ENCODE measurements at places on chromosomes 13 and 19. TPM values are rescaled to one million over a fixed set of nuclear protein-coding genes. Genes with fewer than 3 reads are reported as not detected.
A peak's percentile ranks its signal among the peaks of the same experiment; 100 is the strongest.

- no peak for DNase-seq
Observed at GRCh38 chr13:112246731-112247470, 129.3 kb upstream of the SPACA7 start.

The ZNF610 gene
- total RNA-seq: 1.1 TPM

- DNase-seq: no peak
Observed at GRCh38 chr13:46289260-46289955, 77.7 kb downstream of the LRRC63 start.

The ZSCAN1 gene
- not detected for total RNA-seq

- no peak for DNase-seq
Observed at GRCh38 chr19:31962561-31962996, 382.8 kb upstream of the ZNF507 start.

The DACH1 gene
- not detected for total RNA-seq

- DNase-seq: no peak
Observed at GRCh38 chr19:41452584-41453275, 9.8 kb downstream of the ERICH4 start.

DNA sequence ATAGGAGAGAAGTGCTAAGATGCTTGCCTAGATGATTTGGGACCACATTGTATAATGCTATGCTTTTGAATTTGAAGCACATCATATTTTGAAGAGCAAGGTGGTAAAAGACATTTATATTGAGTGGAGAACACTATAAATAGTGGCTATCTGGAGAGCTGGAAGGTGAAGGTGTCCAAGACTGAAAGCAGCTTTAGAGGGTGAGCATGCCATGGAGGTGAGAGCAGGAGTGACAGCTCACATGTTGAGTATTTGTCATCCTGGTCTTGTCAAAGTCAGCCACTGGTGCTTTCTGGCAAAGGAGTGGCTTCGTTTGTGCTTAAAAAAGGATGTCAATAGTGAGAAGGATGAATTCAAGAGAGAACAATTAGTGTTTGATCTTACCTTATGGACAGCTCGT, 225.9 kb downstream of the COG6 start:
- DNase-seq: no peak

The CRX gene
- total RNA-seq: not detected

DNA sequence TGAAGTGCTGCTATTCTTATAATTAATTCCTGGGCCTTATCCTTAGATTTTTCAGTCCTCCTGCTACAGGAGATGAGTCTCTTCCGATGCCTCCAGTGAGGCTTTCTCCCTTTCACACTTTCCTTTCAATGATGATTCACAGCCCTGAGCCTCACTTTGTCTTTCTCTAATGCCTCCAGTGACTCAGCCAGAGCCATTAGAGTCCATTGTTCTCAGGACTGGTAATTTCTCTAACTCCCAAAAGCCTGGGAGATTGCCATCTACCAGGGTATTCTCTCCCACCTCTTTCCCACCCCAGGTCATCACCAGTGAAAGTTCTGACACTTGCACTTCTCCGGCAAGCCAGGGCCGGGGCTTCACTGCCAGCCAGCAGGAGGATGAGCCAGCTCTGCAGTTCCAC, 49.6 kb upstream of the ARGLU1 start:
- no peak for DNase-seq

DNA sequence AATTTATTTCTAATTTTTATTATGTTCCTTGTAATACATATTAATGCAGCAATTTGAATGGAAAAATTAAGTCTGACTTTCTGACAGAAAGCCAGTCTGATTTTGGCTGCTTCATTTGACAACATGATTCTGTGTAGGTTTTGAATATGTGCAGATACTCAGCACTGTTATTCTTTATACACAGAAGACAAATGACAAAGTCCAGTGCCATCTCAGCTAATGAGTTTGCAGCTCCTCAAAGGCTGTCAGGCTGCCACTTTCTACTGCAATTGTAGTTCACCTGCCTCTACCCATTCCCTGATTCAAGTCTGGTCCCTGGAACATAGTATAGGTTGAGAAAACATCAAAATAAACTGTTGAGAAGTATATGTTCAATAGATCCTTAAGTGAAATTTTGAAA, 2.9 kb upstream of the CHAMP1 start:
- DNase-seq: no peak

The KIR2DL4 gene
- total RNA-seq: 0.25 TPM

- no peak for DNase-seq
Observed at GRCh38 chr13:99628442-99628841, 127.2 kb downstream of the TM9SF2 start.

DNA sequence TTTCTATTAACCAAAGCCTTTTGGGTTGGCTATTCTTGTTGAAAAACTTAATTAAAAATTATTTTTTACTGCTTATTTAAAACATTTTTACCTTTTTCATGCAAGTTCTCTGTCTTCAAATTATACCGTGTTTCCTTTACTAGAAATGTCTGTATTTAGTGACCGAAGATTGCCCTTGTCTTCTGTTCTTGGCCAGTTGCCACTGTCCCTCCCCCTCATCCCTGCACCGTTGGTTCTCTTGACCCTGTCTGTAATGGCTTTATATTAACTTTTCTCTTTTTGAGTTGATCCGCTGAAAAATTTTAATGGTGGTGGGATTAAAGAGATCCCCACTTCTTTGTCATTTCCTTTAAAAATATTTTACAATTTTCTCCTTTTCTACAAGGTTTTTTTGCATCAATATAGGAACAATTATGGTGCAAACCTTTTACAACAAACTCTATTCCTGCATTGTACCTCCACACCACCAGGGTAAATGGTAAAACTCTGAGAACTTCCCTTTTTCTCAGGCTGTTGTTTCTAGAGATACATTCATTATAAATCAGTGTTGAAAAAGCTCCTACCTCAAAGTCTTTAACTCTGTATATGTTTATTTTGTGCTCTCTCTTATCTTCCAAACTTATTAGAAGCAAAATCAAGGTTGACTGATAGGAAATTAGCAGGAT, 12.9 kb upstream of the RNF113B start:
- DNase-seq: no peak

The IGSF23 gene
- not detected for total RNA-seq

The RNF225 gene
- total RNA-seq: 0.48 TPM

DNA sequence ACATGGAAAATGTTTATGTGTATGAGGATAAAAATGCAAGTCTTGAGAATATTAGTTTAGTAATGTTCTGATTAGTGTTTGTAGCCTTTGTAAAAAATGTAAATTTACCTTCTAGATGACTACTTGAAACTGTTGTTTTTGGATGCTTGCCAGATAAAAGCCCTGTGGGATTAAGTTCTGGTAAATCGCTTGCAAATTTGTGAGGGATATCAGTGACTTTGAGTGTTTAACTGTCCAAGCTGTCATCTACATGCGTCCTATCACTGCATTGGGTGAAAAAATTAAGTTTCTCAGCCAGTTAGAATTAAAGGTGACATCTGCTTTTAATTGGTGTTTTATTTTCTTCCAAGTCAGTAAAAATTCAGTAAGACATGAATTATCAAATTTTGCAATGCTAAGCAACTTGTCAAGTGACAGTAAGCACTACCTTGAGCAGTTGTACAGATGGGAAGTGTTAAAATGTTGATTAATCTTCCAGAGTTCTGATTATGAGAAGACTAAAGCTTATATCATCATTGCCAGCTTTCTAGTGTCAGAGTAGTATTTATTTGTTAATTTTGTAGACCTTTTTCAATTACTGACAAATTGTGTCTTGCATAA, 88.0 kb downstream of the PCCA start:
- DNase-seq: no peak

GRCh38 chr19:56566904-56567273, 379 bp upstream of the ZNF470 start:
- DNase-seq: no peak

GRCh38 chr13:110057052-110057451, 249.9 kb downstream of the COL4A1 start:
- no peak for DNase-seq

The PEAK3 gene
- total RNA-seq: not detected

DNA sequence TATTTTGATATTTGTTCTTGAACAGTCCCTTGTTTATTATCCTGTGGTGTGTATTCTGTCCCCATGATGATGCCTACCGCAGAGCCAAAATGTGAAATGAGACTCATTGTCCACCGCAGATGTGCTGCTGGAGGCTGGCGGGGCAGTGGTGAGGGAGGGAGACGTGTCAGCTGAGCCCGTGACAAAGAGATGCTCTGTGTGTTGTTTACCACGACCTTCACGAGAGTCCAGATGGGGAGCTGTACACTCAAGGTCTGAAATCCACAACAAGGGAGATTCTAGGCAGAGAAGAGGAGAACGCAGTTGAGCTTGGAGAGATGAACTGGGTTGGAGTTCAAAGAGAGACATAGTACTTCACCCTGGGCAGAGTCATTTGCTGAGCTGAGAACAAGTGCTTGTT, 20.8 kb upstream of the AMER2 start:
- no peak for DNase-seq

GRCh38 chr13:28136916-28137315, 1.4 kb upstream of the PAN3 start:
- no peak for DNase-seq

DNA sequence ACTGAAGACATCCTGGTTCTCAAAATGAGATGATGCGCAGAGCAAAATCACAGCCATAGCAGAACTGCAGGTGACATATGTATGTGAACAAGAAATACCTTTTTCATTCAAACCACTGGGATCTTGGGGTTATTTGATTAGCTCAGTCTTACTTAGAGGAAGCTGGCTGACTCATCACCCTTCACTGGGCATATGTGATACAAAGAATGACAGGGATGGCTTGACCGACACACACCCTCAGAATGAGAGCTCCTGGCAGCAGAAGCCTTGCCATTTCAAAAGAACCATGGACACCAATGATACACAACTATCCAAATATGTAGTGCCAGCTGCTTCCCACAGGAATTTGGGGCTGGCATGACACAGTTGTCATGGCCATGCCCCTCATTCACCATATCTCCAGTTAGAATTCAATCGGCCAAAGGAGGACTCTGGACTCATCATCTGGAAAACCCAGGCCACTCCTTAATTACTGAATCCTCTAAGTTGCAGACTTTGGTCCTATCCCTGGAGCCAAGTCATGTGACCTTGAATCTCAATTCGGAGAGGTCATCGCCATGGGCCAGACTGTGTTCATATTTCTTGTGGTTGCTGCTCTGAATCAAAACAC, 115.8 kb downstream of the KATNAL1 start:
- DNase-seq: no peak

GRCh38 chr13:27523346-27524073, 73.1 kb upstream of the MTIF3 start:
- DNase-seq: no peak

GRCh38 chr19:49337267-49338022, 2.2 kb downstream of the CD37 start:
- peak; percentile 47 for DNase-seq

- DNase-seq: no peak
Observed at GRCh38 chr19:3509566-3509989, 3.5 kb downstream of the FZR1 start.

The ZNF709 gene
- total RNA-seq: 1.6 TPM

GRCh38 chr19:7869453-7869909, 4.7 kb downstream of the PRR36 start:
- no peak for DNase-seq

DNA sequence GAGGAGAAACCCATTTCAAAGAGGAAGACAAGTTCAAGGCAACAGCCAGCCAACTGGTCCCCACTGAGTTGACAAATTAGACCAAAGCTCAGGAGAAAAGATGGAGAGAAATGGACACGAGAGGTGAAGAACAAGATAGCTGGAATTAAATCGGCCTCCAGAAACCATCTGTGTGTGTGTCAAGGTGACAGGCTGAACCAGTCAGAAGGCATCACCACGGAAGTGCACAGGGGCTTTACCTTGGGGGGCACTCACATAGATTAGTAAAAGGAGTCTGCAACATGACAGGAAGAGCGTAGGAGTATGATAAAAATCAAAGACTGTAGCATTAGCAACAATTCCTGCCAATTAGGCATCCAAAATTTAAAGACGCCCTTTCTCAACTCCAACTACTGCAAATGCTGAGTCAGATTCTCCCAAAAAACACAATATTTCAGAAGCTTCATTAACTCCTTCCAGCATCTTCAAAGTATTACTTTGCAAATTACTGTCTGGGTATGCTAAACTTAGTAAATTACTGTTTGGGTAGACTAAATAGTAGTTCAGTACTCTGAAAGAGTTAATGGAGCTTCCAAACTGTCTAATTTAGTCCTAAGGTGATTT, 66.2 kb downstream of the FOXO1 start:
- DNase-seq: no peak

The NOVA2 gene
- total RNA-seq: 0.08 TPM

GRCh38 chr13:99471221-99472121, 29.8 kb upstream of the TM9SF2 start:
- DNase-seq: no peak

The CYP4F3 gene
- 0.18 TPM for total RNA-seq

GRCh38 chr13:61052175-61052574, 363.5 kb downstream of the PCDH20 start:
- no peak for DNase-seq

DNA sequence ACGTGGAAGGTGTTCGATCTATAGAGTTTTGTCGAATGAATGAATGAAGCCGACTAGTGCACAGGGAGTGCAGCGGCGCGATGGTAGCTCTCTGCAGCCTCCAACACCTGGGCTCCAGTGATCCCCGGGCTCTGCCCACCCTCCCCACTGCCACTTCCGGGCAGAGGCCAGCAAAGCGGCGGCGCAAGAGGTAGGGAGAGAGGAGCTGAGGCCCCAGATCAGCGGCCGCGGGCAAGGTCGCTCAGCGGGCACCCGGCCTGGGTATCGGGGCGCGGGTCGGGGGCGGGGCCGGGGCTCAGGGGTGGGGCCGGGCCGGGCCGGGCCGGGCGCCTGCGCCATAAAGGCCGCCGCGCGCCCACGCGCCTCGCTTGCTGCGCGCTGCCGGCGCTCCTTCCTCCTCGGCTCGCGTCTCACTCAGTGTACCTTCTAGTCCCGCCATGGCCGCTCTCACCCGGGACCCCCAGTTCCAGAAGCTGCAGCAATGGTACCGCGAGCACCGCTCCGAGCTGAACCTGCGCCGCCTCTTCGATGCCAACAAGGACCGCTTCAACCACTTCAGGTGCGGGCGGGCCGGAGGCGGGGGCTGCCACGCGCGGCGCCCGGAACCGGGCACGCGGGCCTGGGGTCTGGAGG, at the start of gene GPI:
Gene GPI, plus strand, starts transcription at position 367 of the 633 bp plus-strand sequence. Its CDS starts 71 bp downstream, at position 438.
- peak; percentile 77 for DNase-seq

GRCh38 chr19:4197625-4198466, 15.4 kb downstream of the ANKRD24 start:
- DNase-seq: no peak

DNA sequence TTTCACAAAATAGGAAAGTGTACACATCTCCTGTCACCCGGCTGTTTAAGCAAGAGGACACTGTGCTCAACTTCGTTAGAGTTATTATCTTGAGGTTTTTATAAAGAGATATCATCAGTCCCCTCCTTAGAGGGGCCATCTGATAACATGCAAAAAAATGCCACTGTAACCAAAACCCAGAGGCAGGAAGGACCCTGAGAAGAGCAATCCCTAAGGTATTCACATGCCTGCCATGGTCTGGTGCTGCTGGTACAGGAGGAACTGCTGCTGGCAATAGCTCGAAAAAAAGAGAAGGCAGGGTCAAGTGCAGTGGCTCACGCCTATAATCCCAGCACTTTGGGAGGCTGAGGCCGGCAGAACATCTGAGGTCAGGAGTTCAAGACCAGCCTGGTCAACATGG, 12.8 kb upstream of the CEACAM3 start:
- no peak for DNase-seq

The LYPD5 gene
- 3.8 TPM for total RNA-seq

All from activated naive CD4-positive, alpha-beta T cell treated with anti-CD3 and anti-CD28 coated beads, Interleukin-2, amount 50 U/mL, for 72 hours (primary cell).